ENCODE measurements at places on chromosomes 11 and 22.
A peak's percentile ranks its signal among the peaks of the same experiment; 100 is the strongest.

- DNase-seq: no peak
These were observed 7.0 kb downstream of the PLCB3 start for GRCh38 chr11:64258356-64258755.

- DNase-seq: peak; percentile 99
These were observed 89.2 kb upstream of the CRTAM start for GRCh38 chr11:122749005-122749687.

DNA sequence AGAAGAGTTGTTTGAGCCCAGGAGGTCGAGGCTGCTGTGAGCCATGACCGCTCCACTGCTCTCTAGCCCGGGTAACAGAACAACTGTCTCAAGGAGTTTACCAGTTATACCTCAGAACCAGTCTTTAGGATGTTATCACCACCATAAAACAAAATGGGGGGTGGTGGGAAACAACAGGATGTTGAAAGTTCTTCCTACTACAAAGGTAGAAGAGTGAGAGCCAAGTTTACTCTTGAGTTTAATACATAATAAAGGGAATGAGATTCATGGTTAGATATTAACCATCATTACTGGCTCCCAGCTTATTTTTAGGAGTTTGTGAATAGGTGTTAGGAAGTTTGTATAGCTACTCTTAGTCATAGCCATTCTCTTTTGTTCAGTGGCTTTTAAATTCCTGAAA, 78.8 kb upstream of the HORMAD2 start:
- no peak for DNase-seq

- peak; percentile 91 for DNase-seq
These were observed 37.7 kb downstream of the NF2 start for GRCh38 chr22:29641042-29641699.

GRCh38 chr11:31903225-31904074, 92.3 kb upstream of the PAX6 start:
- no peak for DNase-seq

GRCh38 chr11:121892131-121892681, 223.8 kb downstream of the BLID start:
- DNase-seq: peak; percentile 85

- DNase-seq: peak; percentile 69
These were observed 592 bp upstream of the CTSC start for GRCh38 chr11:88337987-88338668.

DNA sequence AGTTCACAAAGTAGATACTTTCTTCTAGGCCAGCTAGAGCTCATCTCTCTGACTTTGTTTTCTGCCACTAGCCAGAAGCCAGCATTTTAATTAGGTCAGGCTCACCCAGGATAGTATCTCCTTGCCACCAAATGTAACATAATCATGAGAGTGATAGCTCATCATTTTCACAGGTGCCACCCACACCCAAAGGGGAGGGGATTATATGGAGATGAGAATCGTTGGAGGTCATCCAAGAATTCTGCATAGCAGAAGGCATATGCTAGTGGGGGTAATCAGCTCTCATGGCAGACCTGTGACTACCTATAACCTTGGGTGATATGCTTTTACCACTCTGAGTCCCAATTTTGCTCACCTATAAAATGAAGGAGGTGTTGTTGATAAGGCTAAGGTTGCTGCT, 523.0 kb downstream of the METTL15 start:
- no peak for DNase-seq

GRCh38 chr11:125692887-125693286, 12.2 kb upstream of the ACRV1 start:
- no peak for DNase-seq

- no peak for DNase-seq
These were observed 805.5 kb upstream of the ARHGAP42 start for GRCh38 chr11:99881610-99882009.
